ENCODE measurements at places on chromosomes 2 and 18. TPM values are rescaled to one million over a fixed set of nuclear protein-coding genes. Genes with fewer than 3 reads are reported as not detected.

DNA sequence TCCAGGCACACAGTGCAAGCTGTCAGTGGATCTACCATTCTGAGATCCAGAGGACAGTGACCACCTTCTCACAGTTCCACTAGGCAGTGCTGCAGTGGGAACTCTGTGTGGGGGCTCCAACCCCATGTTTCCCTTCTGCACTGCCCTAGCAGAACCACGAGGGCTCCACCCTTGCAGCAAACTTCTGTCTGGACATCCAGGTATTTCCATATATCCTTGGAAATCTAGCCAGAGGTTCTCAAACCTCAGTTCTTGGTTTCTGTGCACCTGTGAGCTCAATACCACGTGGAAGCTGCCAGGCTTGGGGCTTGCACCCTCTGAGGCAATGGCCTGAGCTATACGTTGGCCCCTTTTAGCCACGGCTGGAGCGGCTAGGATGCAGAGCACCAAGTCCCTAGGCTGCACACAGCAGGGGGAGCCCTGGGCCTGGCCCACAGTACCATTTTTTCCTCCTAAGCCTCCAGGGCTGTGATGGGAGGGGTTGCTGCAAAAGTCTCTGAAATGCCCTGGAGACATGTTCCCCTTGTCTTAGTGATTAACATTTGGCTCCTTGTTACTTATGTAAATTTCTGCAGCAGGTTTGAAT is 77.5 kb downstream of the MAP4K3 start:
- no peak for DNase-seq

Gene ANKRD30B
- 1.9 TPM for total RNA-seq

- DNase-seq = no peak
Measured at GRCh38 chr2:211930331-211930730, 608.3 kb downstream of the ERBB4 start.

DNA sequence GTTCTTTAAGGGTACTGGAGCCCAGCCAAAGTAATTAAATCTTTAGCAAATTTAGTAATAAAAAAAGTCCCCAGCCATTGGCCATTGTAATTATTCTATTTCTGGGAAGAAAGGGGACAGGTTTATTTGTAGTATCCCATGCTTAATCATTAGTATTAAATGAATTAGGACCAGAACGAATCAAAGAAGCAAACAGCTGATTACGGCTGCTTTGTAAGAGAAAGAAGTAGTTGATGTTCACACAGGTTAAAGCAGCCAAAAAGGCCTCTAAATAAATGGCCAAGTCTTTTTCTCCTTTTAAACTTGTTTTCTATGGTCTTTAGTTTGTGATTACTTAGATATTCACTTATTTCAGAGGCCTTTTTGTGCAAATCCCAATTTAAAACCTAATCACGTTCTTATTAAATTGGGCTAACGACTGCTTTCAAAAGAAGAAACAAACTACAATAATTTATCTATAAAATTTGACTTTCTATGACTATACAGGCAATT is 48.6 kb upstream of the DNAH7 start:
- DNase-seq = no peak

Gene B4GALT6
- total RNA-seq = 2.9 TPM

GRCh38 chr2:211534632-211535031 is 978.2 kb downstream of the CPS1 start:
- no peak for DNase-seq

DNA sequence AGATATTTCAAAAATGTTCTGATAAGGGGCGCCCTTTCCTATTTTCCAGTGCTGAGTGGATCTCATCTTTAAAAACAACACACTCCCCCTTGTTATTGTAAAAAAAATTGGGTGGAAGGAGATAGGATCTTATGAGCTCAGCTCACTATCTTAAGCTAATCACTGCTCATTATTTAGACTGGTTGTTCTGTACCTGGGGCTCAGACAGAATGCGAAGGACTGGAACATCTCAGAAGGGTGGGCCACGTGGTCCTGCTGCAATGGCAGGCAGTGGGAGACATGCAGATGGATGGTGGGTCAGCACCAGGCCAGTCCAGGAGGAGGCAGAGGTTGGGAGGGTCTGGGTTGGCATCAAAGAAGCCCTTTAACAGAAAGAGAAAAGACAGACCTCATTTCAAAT is 48.3 kb upstream of the GPR155 start:
- no peak for DNase-seq

Measured in fibroblast of villous mesenchyme (primary cell).